ENCODE measurements at places on chromosomes 3 and 15.

DNA sequence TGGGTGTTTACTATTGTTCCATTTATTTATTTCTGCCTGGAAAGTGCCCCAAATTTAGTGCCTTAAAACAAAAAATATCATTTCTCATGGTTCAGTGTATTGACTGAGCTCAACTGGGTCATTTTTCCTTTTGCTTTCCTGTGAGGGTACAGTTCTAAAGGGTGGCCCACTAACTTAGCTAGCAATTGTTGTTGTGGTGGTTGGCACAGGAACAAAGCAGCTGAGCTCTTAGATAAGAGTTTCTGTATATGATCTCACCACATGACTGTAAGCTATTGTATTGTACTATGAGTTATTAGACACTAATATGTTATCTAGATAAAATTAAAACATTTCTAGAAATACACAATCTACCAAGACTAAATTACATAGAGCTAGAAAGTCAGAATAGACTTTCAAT lies 1283.7 kb downstream of the OTOL1 start:
- no peak for DNase-seq

GRCh38 chr3:65995515-65995914 lies 43.2 kb downstream of the MAGI1 start:
- no peak for DNase-seq

- DNase-seq, result no peak
Measured at GRCh38 chr3:14300721-14301399, 101.5 kb upstream of the SLC6A6 start.

DNA sequence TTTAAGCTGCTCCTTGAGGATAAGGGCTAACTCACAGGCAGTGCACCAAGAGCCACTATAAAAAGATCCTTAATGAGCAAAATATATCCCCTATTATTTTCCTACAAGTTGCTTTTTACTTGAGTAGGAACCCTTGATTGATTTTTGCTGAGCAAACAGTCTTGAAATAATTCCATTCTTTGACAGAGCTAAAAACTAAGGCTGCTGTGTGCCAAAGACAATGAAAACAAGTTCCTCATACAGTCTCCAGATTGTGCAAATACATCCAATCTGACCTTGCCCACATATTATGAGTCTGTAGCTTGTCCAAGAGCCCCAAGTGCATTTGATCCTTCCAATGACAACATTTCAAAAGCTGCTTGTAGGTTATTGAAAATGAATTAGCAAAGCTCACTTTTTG lies 15.0 kb downstream of the PRKAR2A start:
- peak; percentile 68 for DNase-seq

DNA sequence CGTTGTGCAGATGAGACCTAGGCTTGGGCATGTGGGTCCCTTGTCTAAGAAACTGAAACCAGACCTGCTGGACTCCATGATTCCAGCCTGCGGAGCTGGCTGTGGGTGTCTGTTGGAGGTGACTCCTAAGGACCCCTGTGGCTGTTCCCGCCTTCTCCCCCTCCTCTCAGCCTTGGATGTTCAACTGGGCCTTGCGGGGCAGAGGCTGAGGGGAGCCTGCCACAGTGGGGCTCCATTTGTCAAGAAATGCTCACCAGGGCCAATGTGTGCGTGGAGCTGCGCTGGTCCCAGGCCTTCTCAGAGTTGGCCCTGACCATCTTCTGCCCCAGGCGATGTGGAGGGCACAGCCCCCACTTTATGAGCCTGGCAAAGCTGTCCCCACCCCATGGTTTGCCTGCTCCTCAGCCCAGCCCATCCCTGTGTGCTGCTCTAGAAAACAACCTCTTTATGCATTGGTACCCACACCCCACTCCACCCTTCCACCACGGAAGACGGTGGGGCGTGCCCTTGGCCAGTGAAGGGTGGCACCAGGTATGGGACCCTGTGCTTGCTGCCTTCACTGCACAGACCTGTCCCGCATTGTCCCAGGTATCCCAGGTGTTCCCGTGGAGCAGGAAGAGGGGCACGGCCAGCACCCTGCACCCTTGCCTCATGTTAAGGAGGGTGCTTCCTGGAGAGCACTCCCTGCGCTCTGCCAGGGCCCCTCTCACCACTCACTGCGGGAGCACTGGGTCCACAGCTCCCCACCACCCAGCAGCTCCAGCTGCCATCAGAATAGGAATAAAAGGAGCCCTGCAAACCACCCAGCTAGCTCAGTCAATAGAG lies 7.9 kb downstream of the MESP2 start:
- DNase-seq, result no peak

- no peak for DNase-seq
Measured at GRCh38 chr15:90619939-90620338, 90.2 kb downstream of the CRTC3 start.

DNA sequence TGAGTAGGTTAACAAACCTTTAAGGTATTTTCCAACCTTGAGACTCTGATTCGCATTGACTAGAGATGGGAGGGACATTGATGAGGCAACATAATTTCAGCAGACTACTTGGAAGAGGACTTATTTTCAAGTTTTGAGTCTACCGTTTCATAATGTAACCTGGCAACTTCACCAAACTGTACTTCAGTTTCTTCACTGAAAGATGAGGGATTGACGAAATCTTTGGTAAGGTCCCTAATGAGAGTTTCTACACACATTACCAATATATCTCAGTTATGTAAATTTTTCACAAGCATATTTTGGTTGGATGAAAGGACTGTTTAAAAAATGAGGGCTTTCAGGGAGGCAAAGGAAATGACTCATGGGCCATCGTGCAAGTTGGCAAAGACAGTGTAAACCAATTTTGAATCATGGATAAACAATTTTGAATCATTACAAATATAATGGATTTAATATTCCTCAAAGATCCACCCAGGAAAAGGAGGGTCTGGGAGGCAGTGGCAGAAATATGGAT lies 28.7 kb upstream of the SEMA6D start:
- no peak for DNase-seq

DNA sequence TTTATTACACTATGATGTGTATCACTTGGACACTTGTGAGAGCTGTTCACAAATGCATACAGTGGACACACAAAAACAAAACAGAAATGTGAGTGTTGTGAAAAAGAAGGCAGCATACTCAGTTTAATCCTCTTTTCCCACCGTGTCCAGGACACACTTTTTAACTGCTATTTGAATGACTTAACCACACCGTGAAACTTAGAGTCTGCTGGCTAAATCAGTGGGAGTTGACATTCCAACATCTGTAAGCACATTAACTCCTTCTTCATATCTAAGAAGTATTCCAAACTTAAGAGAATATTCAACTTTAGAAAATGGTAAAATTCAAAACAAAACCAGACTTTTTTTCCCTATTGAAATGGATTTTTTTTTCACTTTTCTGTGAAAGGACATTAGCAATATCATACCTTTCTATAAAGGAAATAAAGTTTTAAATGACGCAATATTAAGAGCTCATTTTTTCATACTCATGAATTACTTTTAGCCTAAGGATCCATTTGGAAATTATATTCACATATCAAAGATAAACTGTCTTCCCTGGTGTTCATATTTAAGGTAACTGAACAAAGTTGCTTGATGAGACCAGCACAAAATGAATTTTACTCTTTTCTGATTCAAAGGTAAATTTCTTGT lies 316.6 kb downstream of the RBMS3 start:
- no peak for DNase-seq

DNA sequence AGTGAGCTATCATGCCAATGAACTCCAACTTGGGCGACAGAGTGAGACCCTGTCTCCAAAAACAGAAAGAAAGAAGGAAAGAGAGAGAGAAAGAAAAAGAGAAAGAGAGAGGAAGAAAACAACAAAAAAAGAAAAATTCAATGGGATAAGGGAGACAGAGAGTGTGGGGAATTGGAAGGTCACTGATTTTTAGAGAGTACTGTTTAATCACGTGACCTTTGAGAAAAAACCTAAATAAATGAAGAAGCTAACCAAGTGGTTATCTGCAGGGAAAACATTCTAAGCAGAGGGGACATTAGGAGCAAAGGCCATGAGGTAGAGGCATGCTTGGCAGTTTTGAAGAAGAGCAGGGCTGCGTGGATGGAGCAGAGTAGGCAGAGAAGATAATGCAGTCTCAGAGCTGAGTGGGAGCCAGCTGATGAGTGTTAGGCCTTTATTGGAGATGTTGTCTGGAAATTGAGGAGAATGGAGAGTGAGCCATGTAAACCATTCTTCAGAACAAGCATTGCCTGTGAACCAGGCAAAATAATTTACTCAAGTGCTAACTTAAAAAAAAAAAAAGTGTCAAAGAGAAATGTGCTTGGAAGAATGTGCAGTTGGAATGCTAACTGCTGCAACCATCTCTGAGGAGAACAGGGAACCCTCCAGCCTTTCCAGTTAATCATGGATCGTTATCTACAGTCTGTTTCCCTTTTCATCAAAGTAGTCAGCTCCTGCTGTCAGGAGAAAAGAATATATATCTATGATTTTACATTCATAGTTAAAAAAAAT lies 377.3 kb upstream of the SEMA6D start:
- DNase-seq, result no peak

DNA sequence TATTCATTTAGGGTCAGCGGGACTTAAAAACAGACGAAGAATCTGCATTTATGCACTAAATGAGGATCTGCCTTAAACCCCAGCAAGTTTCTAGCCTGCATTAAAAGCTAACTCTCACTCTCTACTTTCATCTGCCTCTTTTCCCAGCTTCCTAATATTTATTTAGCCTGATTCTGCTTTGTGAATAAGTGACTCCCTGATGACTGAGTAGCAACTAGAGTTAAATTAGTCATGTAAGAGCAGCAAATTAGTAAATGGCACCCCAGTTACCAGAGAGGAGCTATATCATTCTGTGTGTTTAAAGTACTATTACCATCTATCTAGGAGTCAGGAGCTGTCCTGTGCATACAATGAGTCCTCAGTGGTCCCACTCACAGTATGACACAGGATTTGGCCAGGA lies 391.0 kb upstream of the RORA start:
- DNase-seq, result no peak

DNA sequence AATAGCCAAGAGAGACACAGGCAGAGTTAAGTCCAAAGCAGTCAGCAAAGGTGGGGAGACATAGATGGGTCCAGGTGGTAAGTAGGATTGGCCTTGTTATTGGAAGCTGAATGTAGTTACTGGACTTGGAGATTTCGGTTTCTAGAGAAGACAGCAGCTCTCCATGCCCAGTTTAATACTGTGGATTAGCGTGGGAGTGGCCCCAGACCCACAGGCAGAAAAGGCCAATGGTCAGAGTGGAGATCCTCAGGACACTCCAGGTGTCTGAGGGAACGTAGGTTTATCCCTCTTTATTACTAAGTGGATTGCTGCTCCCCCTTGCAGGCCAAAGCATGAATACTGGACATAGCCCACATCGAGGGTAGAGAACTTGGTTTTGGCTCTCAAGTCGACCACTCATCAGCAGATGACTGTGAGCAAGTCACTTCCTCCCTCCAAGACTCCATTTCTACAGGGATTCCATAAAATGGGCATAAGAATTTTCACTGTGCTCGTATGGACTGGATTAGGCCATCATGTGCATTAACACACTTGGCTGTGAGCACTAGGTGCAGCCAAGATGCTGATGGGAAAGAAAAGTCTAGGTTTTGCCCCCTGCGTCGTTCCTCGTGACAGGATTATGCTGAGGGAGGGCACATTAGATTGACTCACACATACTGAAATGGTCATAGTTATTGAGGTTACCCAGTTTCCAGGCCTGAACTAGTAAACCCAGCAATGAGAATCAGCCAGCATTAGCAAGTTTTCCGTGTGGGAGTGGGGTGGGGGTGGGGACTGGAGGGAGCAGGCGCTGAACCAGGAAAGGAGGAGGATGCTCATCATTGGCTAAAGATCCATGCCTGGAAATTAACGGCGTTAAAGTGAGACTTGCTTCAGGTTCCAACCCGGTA lies 225.2 kb upstream of the TPRG1 start:
- peak; percentile 92 for DNase-seq

DNA sequence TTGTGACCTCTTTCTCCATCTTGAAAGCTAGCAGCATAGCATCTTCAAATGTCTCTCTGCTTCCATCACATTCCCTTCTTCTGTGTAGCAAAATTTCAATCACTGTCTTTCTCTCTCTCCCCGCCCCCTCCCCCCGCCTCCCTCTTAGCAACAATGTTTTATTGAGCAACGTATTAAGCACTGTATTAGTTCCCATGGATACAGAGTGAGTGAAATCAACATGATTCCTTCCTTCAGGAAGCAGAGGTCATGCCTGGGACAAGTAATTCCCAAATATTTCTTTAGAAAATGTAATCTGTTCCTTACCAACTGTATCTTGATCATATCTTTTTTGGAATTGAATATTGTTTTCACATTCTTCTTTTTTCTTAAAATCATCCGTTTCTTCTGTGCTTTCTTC lies 373.7 kb upstream of the NECTIN3 start:
- DNase-seq, result no peak

DNA sequence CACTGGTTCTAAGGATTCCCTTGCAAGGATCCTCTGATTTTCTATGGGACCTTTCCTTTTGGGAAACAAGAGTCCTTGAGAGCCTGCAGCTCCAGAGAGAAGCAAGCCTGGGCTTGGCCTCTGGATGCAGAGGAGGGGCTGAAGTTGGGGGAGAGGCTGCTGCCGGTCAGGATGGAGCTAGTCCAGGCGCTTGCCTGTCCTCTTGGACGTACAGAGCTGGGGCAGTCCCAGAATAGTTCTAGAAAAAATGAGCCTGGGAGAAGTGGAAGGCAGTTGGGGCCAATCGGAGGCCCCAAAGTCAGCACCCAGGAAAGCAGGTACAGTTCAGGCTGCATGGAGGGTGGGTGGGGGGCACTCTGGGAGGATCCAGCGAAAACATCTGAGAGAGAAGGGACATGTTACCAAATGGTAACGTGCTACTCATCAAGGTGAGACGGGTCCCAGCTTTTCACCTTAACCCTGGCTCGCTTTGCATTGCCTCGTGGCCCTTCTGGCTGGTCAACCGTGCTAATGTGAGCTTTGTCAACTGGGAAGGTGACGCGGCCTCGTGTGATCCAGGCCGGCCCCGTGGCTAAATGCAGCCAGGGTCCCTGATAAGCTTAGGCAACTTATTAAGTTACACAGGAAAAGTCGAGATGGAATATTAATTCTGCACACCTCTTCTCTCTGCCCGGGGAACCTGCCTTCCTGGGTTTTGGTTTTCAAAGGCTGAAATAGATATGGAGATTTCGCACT lies 38.7 kb upstream of the MAGEF1 start:
- no peak for DNase-seq

DNA sequence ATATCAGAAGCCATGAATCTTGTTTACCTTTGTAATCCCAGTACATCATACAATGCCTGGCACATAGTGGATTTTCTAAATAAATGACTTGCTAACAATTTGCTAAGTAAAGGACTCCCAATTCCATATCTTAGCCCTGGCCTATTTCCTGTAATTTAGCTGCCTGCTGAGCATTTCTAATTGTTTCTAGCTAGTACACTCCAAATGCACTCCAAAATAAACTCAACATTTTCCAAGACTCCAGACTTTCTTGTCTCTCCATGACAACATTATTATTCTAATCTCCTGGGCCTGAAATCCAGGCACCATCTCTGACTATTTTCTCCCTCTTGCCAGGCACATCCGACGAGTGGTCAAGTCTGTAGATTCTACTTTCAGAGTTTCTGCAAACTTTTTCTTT lies 773.5 kb downstream of the SQOR start:
- DNase-seq, result no peak

Data from inflammatory macrophage (primary cell).